ENCODE measurements at places on chromosomes 12 and 14.

DNA sequence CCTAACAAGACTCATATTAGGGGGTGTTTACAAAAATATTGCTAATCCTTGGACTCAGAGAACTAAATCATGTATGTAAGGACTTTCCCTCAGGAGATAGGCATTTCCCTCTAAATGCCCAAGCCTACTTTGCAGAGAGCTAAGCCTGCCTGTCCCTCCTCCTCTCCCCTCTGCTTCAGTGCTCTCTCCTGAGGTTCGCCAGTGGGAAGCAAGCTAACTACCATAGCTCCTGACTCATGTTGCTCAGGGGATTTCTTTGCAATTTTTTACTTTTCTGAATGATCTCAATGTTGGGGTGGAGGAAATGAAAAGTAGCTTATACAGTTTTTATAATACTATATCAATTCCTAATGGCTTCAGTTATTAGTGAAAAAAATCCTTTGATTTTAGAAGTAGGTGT, 29.6 kb downstream of the IFT43 start:
- DNase-seq = no peak
- no peaks in the 10 kb centered on the region for H3K27me3 ChIP-seq
- H3K36me3 ChIP-seq = peaks cover 53% of the 10 kb centered on the region
- H3K4me1 ChIP-seq = peaks cover 13% of the 10 kb centered on the region

DNA sequence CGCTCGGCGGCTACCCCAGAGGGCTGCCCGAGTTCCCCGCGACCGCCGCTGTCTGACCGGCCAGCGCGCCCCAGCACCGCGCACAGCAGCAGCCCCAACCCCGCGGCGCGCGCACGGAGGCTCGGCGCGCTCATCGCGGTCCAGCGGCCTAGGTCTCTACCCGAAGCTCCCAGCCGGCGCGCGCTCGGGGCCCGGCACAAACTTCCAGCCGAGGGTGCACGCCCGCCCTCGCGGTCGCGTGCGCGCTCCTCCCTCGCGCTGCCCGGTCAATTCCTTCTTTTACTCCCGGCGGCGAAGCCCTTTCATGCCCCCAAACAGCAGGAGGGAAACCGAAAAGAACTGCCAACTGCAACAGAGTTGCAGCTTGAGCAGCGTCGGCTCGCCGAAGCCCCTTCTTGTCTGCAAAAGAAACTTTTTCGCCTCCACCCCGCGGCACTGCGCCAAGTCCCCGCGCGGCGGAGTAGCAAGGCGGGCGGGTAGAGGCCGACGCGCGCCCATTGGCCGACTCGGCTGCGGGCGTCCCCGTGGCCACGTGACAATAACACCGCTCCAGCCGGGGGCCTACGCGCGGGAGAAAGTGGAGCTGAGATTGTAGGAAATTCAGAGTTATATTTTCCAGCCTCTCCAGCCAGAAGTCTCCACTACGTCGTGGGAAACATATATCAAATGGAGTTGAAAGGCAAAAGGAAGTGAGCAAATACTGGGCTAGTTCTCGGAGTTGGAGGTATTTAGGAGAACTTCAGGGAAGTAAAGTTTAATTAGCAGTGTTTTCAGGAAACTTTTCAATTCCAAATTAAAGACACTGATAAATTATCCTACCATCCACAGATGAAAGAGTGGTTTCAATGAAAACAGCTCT, at the start of gene LRIG3:
Gene LRIG3, minus strand, starts transcription at position 403 of the 859 bp plus-strand sequence. Its CDS starts 269 bp downstream, at position 134.
- H3K4me1 ChIP-seq = no peaks in the 10 kb centered on the region
- peaks cover 6% of the 10 kb centered on the region for H3K27me3 ChIP-seq
- no peaks in the 10 kb centered on the region for H3K36me3 ChIP-seq
- no peak within 1 kb of the TSS for H3K27ac ChIP-seq
- H3K4me3 ChIP-seq = peak within 1 kb of the TSS; percentile 76
- no peak for DNase-seq

GRCh38 chr14:61120576-61120975, 139.5 kb downstream of the SLC38A6 start:
- H3K27ac ChIP-seq = peak overlapping the region; percentile 32
- no peaks in the 10 kb centered on the region for H3K27me3 ChIP-seq
- DNase-seq = no peak
- peak overlapping the region; percentile 53 for H3K4me3 ChIP-seq

- H3K4me3 ChIP-seq = no peak overlapping the region
- H3K27me3 ChIP-seq = no peaks in the 10 kb centered on the region
- DNase-seq = no peak
These were observed 124.2 kb downstream of the PAWR start for GRCh38 chr12:79566452-79567174.

GRCh38 chr12:102950107-102950949, 7.1 kb upstream of the ASCL1 start:
- DNase-seq = no peak
- H3K27me3 ChIP-seq = peaks cover 34% of the 10 kb centered on the region
- peaks cover 8% of the 10 kb centered on the region for H3K4me1 ChIP-seq
- H3K27ac ChIP-seq = peak overlapping the region; percentile 4
- peak overlapping the region; percentile 65 for H3K4me3 ChIP-seq

DNA sequence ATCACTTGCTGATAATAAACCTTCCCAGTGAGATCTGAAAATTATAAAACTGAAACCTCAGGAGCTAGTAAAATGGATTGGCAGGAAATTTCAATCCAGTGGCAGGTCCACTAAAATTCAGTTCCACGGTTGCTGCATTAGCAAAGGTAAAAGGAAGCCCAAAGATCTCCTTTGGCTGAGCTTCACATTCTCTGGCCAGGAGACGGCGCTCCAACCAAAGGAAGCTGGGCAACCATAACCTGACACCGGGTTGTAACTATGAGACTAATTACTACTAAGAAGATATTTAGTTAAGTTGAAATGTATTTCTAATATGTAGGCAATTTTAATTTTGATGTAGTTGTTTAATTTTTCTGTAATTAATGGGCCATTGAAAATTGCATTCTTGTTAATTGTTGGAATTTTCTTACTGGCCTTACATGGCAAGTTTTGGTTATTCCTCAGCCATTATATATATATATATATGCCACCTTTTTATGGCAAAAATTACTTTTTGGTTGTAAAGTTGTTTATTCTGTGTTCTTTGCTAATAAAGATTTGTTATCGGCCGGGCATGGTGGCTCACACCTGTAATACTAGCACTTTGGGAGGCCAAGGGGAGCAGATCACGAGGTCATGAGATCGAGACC, 17.0 kb downstream of the OR8S1 start:
- no peaks in the 10 kb centered on the region for H3K36me3 ChIP-seq
- peaks cover 6% of the 10 kb centered on the region for H3K27me3 ChIP-seq
- H3K27ac ChIP-seq = no peak overlapping the region
- H3K4me3 ChIP-seq = no peak overlapping the region

DNA sequence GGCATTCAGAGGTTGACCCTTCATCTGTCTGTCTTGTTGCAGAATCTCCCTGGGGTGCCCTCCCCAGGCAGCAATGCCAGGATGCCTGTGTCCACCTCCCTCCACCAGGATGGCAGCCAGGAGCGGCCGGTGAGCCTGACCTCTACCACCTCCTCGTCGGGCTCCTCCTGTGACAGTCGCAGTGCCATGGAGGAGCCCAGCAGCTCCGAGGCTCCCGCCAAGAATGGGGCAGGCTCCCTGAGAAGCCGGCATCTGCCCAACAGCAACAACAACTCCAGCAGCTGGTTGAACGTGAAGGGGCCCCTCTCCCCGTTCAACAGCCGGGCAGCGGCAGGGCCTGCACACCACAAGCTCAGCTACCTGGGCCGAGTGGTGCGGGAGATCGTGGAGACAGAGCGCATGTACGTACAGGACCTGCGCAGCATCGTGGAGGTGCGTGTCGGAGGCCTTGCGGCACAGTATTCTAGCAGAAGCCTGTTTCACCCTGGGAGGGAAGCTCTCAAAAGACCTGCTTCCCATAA, 23.4 kb downstream of the PLEKHG3 start:
- peaks cover 7% of the 10 kb centered on the region for H3K27me3 ChIP-seq
- H3K36me3 ChIP-seq = no peaks in the 10 kb centered on the region
- no peak for DNase-seq
- no peak overlapping the region for H3K4me3 ChIP-seq
- peaks cover 3% of the 10 kb centered on the region for H3K4me1 ChIP-seq

DNA sequence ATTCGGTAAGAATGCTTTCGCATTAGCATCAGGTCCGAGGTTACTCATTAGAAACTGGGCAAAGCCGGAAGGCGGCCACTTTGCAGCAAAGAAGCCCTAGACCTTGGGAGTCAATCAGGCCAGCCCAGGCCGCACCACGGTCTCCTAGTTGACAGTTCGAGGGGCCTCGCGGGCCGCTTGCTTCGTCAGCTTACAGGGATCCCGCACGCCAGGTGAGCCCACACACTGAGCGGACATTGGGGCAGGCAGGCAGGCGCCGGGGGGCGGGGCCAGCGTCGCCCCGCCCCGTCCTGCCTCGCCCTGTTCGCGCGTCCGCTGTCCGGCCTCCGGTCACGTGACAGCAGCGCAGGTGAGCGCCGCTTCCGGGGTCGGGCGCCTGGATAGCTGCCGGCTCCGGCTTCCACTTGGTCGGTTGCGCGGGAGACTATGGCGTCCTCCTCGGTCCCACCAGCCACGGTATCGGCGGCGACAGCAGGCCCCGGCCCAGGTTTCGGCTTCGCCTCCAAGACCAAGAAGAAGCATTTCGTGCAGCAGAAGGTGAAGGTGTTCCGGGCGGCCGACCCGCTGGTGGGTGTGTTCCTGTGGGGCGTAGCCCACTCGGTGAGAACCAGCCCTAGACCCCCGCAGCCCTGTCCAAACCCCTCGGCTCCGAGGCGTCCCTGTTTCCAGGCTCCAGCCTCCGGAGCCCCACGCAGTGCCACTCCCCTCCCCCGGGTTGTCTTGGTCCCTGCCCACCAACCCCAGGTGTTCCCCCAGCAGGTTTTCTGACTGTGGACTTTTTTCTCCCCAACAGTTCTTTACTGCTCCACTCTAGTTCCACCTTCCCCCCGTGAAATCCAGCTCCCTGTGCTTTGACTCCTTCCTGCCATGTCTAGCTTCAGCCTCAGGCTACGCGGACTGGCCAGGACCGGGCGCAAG, at the start of gene PIP4K2C:
Gene PIP4K2C, plus strand, starts transcription at position 329 of the 918 bp plus-strand sequence. Its CDS starts 98 bp downstream, at position 427.
- peaks cover 3% of the 10 kb centered on the region for H3K36me3 ChIP-seq
- no peaks in the 10 kb centered on the region for H3K27me3 ChIP-seq

- H3K27ac ChIP-seq = no peak overlapping the region
- H3K4me1 ChIP-seq = peaks cover 7% of the 10 kb centered on the region
- H3K4me3 ChIP-seq = no peak overlapping the region
- H3K27me3 ChIP-seq = no peaks in the 10 kb centered on the region
These were observed 22.9 kb upstream of the DHRS7 start for GRCh38 chr14:60188115-60188514.

DNA sequence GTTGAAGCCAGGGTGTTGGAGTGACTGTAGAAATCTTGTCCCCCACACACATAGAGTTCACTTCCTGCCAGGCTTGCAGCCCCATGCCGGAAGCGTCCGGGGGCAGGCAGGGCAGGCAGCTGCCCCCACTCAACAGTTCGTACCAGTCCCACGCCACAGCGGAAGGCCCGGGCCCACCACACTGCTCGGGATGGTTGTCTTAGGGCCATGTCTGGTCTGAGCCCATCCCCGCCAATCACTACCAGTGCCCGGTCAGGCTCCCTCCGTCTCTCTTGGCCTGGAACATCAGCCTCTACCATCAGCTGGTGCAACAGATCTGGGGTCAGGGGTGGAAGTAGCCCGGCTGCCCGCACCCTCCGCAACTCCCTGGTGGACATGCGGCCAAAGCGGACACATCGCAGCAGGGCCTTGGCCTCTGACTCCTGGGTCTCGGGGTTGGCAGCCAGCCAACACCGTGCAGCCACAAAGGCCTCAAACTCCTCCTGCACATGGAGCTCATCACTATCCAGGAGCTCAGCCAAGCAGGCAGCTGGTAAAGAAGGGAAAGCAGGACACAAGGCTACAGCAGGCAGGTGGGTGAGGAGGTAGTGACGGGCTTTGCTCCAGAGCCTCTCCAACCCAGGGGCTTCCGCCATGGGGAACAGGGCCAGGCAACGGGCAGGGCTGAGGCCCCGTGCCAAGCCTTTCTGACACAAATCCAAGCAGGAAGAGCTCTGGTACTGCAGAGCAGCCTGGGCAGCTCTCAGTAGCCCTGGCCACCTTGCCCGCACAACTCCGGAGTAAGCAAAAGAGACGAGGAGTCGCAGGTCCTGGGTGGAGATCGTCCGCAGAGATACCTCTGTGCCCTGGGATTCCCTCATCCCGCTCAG, 5.9 kb downstream of the KLHL33 start:
- no peaks in the 10 kb centered on the region for H3K36me3 ChIP-seq
- H3K4me3 ChIP-seq = no peak overlapping the region
- H3K27ac ChIP-seq = peak overlapping the region; percentile 87
- H3K27me3 ChIP-seq = no peaks in the 10 kb centered on the region

DNA sequence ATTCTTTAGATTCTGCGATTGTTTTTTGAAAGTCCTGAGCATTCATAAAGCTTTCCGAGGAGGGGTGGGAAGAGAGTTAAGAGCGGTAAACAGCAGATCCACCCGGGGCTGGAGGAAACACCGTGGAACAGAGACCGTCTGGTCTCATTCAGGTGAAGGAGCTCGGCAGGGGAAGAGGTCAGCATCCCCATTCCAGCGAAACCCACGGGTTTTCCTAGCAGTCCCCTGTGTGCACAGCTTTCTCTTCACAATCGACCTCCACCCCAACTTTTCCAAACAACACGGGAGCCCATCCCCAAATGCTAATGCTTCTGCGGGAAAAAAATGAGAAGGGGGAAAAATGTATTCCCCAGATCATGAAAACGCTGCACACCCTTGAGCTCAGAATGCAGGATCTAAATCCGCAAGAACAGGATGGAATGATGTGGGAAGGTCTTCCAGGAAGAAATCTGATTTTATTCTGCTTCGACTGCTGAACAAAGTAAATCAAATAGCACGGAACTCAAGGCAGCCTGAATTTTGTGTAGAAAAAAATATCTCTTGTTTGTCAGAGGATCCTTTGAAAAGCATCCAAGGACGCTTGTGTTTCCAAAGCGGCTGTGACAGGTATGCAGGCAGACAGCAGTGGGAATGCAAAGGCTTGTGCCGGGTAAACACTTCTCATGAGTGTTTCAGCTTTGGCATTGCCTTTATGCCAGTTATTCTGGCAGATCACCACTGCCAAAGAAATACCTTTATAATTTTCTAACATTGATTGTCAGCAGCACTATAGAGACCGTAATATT, 128.8 kb downstream of the NDUFA12 start:
- no peak for DNase-seq
- H3K4me1 ChIP-seq = peaks cover 22% of the 10 kb centered on the region
- peaks cover 14% of the 10 kb centered on the region for H3K27me3 ChIP-seq
- peaks cover 1% of the 10 kb centered on the region for H3K36me3 ChIP-seq

DNA sequence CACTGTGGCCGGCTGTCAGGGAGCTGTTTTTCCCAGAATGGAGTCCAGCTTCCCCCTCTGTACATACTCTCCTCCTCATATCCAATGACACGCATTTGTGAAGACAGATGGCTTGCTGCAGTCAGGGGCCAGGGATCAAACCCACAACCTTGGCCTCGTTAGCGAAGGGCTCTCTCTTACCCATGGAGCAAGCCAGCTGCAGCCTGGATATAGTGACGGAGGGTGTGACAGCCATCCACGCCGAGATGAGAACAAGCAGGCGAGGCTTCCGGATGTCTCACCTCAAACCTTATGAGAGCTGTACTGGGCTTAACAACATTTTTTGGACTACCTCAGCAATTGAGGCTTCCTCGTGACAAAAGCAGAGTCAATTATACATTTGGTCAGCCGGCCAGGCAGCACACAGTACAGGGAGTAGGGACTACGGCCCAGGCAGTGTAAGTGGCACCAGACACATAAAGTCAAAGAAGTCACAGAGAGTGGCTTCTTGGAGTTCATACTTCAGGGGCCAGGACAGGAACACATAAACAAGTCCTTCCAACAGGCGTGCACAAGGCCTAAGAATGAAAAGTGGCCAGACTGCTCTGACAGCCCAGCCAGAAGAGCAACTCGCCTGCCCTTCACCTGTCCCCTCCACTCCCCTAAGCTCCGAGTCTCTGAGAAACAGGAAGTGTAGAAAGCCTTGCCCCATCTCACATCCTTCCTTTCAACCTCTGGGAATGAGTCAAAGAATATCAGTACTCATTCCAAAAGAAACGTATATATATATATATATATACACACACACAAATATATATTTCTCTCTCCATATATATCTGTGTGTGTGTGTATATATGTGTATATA, 115.1 kb downstream of the TTC7B start:
- DNase-seq = no peak
- H3K4me3 ChIP-seq = no peak overlapping the region
